ENCODE measurements at places on chromosomes 12 and 14. TPM values are rescaled to one million over a fixed set of nuclear protein-coding genes. Genes with fewer than 3 reads are reported as not detected.

Gene FAIM2
- total RNA-seq, result 0.50 TPM

DNA sequence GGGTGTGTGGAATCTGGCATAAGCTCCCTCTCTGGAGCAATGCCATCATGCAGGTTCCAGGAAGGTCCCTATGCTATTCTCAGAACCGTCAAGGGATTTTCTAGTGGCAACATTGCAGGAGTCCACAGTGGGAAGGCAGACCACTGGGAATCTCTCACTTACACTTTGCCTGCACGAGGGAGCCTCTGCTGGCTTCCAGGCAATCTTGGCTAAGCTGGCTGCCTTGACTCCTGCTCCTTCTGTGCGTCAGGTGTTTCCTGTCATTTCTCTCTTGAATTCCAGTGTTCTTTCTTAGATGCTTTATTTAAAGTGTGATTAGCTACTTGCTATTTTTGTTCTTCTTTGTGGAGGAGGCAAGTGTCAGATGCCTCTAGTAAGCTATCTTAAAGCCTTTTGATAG, 414.0 kb upstream of the ATP2B1 start:
- no peak for DNase-seq

GRCh38 chr12:131140069-131140435, 186.3 kb downstream of the ADGRD1 start:
- no peak for DNase-seq

- no peak for DNase-seq
Measured at GRCh38 chr12:125773033-125773640, 707.9 kb downstream of the AACS start.

- no peak for DNase-seq
Measured at GRCh38 chr12:132430838-132431774, 58.8 kb upstream of the FBRSL1 start.

- no peak for DNase-seq
Measured at GRCh38 chr12:117339104-117339503, 22.3 kb downstream of the NOS1 start.

- DNase-seq, result no peak
Measured at GRCh38 chr12:125674554-125675338, 609.5 kb downstream of the AACS start.

Measured in natural killer cell treated with Interleukin-12 subunit alpha and Interleukin-12 subunit beta and Interleukin-15 and Interleukin-18, amount 100 ng/mL, for 72 hours (primary cell).